ENCODE measurements at places on chromosomes 3 and 15. TPM values are rescaled to one million over a fixed set of nuclear protein-coding genes. Genes with fewer than 3 reads are reported as not detected.

Gene SRGAP3
- total RNA-seq, result 6.7 TPM

Gene IGSF10
- total RNA-seq, result 6.1 TPM

Gene CRYGS
- 0.43 TPM for total RNA-seq

Gene ZNF774
- total RNA-seq, result 1.1 TPM

Gene DAZL
- not detected for total RNA-seq
